CD8-positive, alpha-beta memory T cell (primary cell): ENCODE measurements at places on chromosomes 3 and 15.

DNA sequence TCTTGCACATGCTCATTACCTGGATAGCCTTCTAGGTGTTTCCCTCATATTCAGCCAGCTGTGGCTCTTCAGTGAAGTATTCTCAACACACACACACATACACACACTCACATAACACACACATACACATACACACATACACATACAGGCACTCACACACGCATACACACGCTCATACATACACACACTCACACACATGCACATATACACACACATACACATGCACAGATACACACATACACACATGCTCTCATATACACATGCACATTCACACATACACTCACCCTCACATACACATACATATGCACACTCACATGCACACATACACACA lies 41.2 kb downstream of the GRK7 start:
- no peak for DNase-seq

DNA sequence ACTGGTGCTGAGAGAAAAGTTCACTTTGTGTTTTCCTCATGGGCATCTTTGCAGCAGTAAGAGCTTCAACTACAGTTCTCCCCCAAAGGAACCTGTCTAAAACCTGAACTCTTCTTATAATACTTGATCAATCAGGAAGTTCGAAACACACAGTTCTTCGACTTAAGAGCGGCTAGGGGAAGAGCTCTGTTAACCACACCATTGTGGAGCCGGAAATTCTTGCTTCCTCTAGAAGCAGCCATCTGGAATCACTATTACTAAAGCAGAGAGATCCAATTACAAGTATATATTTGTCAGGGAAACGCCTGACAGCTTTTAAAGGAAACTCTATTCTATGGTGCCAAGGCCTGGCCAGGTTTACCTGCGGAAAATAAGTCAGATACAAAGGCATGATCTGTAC lies 337.3 kb upstream of the CBLB start:
- DNase-seq, result no peak

GRCh38 chr3:183268366-183268765 lies 15.3 kb downstream of the B3GNT5 start:
- no peak for DNase-seq

GRCh38 chr15:40871749-40872617 lies 2.1 kb downstream of the RHOV start:
- DNase-seq, result no peak

GRCh38 chr3:196292286-196292923 lies 4.9 kb upstream of the PCYT1A start:
- DNase-seq, result no peak

GRCh38 chr15:29921130-29921601 lies 98.9 kb upstream of the TJP1 start:
- DNase-seq, result no peak

GRCh38 chr3:177729956-177730681 lies 532.8 kb upstream of the TBL1XR1 start:
- DNase-seq, result no peak

GRCh38 chr15:78306176-78306774 lies 6.9 kb upstream of the SKIC8 start:
- DNase-seq, result no peak

DNA sequence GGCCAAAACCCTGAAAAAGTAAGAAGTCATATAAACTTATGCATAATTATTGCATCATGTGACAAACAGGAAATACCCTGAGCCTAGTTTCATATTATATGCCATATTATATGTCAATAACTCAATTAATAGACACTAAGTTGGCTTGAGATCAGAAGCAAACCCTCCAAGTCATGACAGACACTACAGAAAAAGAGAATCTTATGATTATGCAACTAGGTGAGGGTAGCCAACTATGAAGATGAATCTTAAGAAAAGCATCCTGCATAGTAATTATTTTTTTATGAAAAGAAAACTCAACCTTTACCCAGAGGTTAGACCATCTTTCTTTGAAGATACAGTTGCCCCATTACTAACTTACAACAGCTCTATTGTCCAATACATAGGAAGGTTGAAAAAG lies 192.4 kb upstream of the VEPH1 start:
- no peak for DNase-seq

DNA sequence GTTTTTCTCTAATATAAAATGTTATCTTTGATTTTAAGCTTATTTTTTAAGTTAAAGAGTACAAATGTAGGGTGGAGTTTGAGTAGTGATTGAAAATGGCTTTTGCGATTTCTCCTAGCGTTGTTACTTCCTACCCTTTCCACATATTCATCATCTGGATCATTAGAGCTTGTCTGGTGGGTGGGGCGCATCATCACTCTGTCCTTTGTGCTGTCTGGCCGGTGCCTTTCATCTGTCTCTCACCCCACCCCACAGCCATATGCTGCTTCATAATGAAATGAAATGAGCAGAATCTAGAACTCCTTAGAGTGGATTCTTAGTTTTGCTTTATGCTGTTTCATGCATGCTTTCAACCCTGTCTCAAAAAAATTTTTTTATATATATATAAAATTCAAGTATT lies 44.3 kb downstream of the ATP1B3 start:
- DNase-seq, result no peak

- no peak for DNase-seq
Observed at GRCh38 chr3:179957264-179957845, 79.4 kb downstream of the PEX5L start.

GRCh38 chr15:80844011-80844732 lies 65.0 kb downstream of the CEMIP start:
- no peak for DNase-seq

DNA sequence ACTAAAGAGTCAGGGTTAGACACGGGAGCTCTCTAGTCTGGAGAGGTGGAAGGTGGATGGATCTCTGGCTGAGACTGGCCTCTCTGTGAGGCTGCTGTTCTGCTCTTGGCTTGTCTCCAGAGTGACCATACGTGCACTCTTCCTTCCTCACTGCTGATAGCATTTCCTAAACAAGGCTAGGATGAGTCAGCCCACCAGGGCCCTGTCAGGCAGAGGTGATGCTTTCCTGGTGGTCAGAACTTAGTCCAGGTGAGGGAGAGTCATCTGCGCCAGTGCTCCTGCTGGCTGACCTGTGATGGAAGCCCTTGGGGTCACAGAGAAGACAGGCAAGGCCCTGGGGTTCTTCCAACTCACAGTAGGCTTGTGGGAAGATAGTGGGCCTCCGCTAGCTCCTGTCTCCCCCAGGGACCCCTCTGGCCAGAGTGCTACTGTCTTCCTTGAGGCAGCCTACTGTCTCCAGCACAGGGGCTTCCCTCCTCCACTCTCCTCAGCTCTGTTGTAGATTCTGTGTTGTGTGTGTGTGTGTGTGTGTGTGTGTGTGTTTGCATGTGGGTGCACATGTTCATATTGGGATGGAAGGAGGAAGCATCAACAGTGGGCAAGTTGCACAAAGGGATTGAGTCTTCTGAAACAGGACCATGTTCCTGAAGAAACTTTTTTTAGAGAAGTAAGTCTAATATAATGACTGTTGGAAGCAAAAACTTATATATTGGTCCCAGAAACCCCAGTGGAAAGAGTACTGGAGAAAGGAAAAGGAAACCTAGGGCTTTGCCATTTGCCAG lies 16.5 kb downstream of the ALPK3 start:
- DNase-seq, result no peak

DNA sequence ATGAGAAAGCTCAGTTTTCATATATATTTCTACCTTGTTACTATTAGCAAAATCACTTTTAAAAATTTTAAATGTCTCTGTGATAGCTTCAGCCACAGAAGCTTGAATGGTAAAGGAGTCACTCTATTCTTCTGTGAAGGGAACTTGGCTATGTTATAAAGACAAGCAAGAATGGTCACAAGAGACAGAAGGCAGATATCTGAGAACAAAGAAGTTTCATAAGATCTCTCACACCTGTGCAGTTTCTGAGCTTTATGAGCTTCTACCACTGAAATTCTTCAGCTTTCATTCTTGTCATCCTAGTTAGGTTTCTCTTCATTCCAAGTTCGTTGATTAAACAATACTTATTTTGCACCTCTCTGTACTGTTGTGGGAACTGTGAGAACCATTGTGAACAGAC lies 853.4 kb downstream of the IGSF11 start:
- DNase-seq, result no peak

DNA sequence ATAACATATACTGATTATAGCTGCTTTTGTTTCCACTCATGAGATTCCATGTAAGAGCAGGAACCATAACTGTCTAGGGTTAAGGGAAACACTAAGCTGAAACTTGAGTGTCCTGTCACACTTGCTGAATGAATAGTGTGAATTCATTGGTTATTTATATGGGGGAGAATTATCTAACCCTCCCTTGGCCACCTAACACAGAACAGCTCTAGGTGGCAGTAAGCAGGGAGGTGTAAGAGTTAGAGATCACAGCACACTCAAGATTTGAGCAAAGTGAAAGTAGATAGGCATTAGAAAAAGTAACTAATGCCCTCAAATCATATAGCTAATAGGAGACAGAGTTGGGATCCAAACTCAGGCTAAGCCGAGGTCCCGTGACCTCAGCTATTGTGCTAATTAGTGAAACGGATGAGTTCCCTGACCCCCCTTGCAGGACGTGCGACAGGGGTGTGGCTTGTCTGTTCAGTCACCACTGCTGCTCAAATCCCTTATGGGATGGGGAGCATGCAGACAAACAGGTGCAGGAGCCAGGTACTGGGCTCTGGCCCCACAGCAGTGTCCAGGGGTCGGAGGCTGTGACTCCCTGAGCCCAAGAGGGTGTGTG lies 27.7 kb upstream of the ANO10 start:
- no peak for DNase-seq

GRCh38 chr3:81500039-81500438 lies 261.4 kb downstream of the GBE1 start:
- no peak for DNase-seq

- no peak for DNase-seq
Observed at GRCh38 chr15:40066589-40066988, 27.6 kb upstream of the SRP14 start.

GRCh38 chr15:71677352-71677751 lies 133.0 kb upstream of the NR2E3 start:
- DNase-seq, result no peak

GRCh38 chr15:83243634-83244033 lies 36.0 kb upstream of the HDGFL3 start:
- DNase-seq, result no peak

- no peak for DNase-seq
Observed at GRCh38 chr15:74007820-74008371, 13.4 kb downstream of the PML start.

GRCh38 chr3:113658107-113658506 lies 38.3 kb downstream of the USF3 start:
- DNase-seq, result no peak

GRCh38 chr3:65948841-65949573 lies 89.7 kb downstream of the MAGI1 start:
- no peak for DNase-seq

- DNase-seq, result no peak
Observed at GRCh38 chr15:73985101-73985873, 6.8 kb downstream of the STOML1 start.

- no peak for DNase-seq
Observed at GRCh38 chr3:65534805-65535204, 503.9 kb downstream of the MAGI1 start.

DNA sequence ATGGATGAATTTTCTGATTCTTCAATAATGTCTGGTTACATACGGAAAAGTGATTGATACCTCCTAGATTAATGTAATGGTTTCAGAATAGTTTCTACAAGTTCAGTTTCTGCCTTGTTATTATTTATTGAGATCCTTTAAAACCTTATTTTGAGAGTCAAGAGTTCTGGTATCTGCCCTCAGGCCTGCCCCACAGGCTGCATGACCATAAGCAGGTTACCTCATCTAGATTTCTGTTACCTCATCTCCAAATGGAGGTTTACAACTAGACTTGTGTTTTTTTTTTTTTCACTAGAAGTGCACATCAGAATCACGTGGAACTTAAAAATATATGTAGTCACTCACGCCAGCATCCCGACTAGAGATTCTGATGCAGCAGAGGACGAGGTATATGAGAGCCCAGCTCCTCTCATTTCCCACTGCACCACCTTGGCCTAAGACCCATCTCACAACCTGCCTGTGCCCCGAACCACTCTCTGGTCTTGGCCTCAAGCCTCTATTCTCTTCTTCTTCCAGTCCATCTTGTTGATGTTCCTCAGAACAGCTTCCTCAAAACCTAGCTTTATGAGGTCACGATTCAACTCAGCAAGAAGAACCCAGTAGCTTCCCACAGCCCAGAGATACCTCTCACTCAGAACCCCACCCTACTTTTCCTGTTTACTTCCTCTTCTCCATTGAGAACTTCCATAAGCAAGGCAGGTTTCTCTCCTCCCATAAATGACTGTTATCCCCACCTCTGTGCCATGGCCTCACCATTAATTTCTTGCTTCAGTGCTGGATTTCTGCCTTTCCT lies 353.4 kb downstream of the CHST2 start:
- no peak for DNase-seq

DNA sequence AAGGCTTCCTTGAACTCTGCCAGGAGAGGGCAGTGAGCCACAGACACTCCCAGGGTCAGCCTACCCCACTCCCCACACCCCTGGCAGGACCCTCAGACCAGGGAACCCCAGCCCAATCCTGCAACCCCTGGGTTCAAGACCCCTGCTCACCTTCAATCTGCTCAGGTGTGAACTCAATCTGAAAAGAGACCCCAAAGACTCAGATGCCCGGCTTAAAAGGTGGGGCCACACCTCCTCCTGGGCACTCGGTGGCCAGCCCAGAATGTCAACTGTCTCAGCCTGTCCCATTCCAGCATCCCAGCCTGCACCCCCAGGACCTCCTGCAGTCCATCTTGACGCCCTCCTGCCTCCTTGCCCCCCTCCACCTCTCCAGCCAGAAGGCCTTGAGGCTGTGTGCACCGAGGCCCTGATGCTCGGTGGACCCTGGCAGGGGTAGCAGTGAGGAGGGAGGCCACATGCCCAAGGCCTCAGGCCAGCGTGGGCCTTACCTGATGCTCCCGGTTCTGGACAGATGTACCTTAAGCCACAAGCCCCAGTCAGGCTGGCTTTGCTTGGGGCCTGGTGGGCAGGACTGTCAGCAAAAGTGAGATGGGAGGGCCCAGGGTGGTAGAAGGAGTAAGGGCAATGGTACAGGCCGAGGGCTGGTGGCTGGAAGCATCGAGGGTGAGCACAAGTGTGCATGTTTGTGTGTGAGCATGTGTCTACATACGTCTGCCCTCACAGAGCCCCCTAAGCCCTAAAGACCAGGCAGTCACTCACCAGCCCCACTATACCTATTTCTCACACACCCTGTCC lies 2.2 kb downstream of the MYL3 start:
- no peak for DNase-seq

GRCh38 chr3:60365360-60365759 lies 885.9 kb downstream of the FHIT start:
- no peak for DNase-seq

- DNase-seq, result no peak
Observed at GRCh38 chr3:165502707-165503106, 306.5 kb upstream of the SLITRK3 start.

GRCh38 chr15:57251941-57252340 lies 124.4 kb upstream of the CGNL1 start:
- DNase-seq, result no peak

GRCh38 chr15:71220828-71221227 lies 105.6 kb downstream of the THSD4 start:
- no peak for DNase-seq

DNA sequence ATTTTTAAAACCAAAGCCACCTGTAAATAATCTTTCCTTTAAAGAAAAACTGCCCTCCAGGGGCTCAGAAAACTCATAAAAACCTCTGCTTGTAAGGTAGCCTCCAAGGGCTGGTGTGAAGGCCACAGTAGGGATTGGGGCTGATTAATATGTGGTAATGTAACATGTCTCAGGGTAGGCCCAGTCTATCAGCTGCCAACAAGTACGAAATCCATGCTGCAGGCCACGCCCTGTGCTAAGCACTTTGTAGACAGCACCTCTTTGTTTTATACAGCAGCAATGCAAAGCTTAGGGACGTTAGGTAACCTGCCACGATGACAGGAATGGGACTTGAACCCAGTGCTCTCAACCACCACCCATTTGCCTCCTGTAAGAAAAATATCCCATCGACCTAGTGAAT lies 65.6 kb upstream of the PRICKLE2 start:
- DNase-seq, result no peak
